ENCODE measurements at places on chromosomes 5 and 9.

DNA sequence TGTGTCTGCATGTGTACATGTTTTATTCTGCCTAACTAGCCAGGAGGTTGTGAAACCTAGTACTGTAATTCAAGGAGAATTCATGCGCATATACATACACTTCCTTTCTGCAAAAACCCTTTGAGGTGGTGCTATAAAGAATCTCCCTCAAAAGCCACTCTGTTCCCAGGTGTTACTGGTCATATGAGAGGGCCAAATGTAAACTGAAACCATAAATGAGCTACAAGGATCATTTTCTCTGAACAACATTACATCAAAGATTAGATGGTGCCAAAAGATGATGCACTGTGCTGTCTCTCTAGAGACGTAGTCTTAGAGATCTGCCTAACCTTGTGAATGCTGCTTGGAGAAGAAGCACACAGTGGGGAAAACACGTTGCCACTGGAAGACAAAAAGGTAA is 15.7 kb downstream of the NREP start:
- no peak for DNase-seq

DNA sequence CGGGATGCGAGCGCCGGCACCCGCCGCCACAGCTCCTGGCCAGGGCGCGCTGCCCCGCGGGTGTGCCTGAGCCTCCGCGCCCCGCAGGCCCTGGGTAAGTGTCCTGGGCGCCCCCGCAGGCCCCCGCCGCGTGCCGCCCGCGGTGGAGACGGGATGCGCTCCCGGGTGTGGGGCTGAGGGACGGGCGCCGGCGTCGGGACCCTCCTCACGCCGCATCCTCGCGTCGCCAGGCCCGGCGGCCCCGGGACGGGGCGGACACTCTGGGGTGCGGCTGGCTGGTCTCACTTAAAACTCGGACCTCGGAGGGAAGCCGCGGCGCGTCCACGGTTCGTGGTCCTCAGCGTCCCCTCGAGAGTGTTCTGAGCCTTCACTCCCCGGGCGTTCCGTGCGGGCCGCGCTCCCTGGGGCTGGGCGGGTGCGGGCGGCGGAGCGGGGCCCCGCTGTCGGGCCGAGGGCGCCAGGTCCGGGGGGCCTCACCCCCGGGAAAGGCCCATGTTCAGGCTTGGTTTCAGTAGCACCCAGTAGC is 275 bp downstream of the AHRR start:
- DNase-seq: no peak

DNA sequence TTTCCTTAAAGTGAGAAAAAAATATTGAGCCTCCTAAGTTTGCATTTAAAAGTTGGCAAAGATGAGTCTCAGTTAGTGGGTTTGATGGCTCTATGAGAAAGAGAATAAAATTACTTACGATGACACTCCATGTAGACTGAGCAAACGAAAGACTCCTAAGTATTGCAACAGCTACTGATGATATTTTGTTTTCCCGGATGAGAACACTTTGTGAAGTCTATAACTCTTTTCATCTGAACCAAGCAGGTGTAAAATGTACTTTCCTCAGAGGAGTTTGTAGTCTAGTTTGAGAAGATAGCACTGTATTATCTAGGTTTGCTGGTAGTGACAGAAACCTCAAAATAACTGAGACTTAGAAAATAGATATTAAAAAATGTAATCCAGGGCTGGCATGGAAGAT is 1.7 kb upstream of the ITK start:
- no peak for DNase-seq

GRCh38 chr5:12467799-12468198 is 563.6 kb upstream of the CTNND2 start:
- DNase-seq: no peak

- DNase-seq: no peak
Observed at GRCh38 chr9:86550401-86550800, 196.2 kb upstream of the TUT7 start.

DNA sequence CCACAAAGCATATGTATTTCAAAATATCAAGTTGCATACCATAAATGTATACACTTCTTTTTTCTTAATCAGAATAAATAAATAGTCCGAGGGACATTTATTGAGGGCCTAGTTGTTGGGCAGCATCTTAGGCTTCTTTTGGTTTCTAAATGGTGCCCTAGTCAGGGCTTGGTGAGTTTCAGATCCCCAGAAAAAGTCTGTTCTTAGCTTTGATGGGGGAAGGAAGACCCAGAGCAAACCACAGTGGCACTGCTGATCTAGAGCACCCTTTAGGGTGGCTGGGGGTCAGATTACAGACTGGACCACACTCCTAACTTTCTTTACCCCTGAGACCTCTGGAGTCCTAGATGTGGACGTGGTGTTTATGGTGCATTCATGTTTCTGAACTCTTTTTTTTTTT is 97.8 kb downstream of the C9orf152 start:
- DNase-seq: no peak

DNA sequence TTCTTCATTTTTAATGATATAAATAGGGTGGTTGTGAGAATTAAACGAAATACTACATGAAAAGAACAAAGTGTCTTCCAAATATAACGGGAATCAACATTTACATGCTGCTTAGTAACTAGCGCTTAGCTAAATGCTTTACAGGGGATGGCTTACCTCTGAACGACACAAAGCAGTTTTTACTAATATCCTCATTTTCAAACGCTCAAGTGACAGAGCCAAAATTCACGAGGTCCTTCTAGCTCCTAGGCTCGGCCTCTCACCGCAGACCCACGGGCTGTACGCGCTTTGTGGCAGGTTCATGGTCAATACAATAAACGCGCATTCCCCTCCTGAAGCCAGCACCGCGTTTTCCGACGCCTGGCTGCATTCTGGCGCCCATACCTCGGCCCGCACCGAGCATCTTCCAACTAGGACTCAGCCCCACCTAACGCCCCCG is 442 bp downstream of the ZNF510 start:
- no peak for DNase-seq

- DNase-seq: no peak
Observed at GRCh38 chr5:135875567-135875966, 20.1 kb downstream of the IL9 start.

DNA sequence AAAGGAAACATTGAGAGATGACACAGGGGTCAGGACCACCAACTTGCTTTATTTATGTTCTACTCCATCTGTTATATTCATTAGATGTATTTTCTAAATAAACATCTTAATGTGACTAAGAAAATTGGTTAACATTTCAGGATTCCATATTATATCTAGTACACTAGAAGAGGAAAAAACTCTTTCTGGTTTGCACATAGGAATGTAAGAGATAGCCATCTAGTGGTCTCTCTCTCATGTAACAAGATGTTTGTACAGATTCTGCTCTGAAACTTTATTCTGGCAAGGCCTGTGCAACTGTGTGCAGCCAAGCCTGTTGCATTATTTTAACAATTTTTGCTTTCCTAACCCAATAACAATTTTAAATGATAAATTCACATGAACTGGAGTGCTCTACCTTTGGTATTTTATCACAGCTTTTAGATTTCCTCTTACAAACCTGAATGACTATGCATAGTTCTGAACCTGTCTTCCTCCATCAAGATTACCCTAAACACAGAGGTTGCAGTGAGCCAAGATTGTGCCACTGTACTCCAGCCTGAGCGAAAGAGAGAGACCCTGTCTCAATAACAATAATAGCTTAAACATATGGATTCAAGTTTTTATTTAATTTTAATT is 148.2 kb downstream of the GIN1 start:
- no peak for DNase-seq

- peak; percentile 15 for DNase-seq
Observed at GRCh38 chr9:109010746-109011145, 2.6 kb downstream of the CTNNAL1 start.

- DNase-seq: no peak
Observed at GRCh38 chr5:167049771-167050567, 1241.5 kb upstream of the WWC1 start.

GRCh38 chr5:175659546-175660253 is 1.8 kb downstream of the HRH2 start:
- DNase-seq: no peak

- DNase-seq: no peak
Observed at GRCh38 chr9:32969270-32969669, 32.2 kb downstream of the APTX start.

DNA sequence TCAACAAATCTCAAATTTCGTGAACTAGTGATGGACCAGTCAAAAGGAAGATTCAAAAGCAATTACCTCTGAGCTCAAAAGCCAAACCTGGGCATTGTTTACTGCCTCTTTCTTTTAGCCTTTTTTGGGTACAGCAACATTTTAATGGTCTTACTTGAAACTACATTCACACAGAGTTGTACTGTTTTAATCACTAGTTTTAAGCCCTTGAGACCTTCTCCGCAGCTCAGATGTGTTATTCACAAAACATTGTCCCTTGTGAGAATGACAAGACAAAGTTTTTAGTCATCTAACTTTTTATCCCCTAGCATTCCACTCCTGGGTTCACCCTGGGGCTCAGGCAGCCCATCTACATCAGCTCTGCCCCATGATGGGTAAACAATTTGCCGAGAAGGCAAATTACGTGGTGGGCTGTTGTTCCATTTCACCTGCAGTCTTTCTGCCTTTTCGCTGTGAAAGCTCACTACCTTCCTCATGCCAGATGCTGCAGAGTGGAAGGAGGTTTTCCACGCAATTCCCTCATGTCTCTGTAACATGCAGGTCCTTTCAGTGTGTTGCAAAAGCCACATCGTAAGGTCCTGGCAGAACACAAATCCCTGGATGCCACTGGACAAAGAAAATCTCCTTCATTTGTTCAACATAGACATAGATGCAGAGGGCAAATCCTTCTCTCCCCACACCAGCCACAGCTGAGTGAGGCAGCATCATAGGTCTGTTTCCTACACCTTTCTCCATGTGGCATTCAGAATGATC is 175.7 kb downstream of the EBF1 start:
- no peak for DNase-seq

GRCh38 chr5:151067632-151068432 is 13.0 kb downstream of the TNIP1 start:
- no peak for DNase-seq

DNA sequence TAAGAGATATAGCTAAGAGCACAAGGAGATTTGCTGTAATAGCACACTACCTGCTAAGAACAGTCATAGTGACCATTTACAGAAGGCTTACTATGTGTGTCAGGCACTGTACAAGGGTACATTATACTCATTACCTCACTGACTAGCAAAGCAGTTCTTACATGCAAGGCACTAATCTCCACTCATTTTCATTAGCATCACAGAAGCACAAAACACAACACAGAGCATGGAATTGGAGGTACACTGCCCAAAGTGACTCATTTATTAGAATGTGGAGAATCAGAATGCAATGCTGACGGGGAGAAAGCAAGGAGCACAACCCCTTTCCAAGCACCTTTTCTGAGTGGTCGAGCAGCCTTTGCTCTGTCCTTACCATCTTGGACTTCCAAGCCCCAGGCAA is 169.7 kb downstream of the ENTREP1 start:
- DNase-seq: no peak

GRCh38 chr5:137641148-137641547 is 94.7 kb downstream of the KLHL3 start:
- no peak for DNase-seq

DNA sequence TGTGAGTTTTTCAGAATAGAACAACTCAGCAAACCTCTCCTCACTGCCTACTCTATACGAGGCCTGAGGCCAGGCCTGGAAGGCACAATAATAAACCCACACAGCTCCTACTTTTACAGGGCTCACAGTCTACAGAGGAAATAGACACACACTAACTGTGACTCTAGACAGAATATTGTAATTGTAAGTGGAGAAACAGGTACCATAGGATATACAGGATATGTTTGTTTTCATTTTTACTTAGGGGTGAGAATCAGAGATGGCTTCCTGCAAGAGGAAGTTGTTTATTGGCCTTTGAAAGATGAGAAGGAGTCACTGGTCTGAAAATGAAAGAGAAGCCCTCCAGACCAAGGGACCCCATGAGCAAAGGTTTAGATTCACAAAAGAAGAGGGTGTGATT is 35.8 kb upstream of the TGFBR1 start:
- DNase-seq: no peak

DNA sequence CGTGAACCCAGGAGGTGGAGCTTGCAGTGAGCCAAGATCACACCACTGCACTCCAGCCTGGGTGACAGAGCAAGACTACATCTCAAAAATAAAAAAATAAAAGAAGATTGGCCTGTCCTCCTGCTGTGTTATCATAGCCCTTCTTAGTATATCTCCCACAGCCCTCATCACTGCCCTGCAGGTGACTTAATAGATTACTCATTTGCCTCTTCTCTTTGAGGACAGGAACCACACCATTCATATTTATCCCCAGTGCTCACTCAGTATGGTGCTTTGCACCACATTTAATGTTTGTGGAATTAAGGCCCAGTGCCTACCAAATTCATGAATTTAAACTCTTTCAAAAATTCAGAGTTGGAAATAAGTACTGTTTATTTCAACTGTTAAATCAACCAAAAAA is 10.3 kb downstream of the IDNK start:
- no peak for DNase-seq

- no peak for DNase-seq
Observed at GRCh38 chr9:88852794-88853193, 138.5 kb upstream of the S1PR3 start.

DNA sequence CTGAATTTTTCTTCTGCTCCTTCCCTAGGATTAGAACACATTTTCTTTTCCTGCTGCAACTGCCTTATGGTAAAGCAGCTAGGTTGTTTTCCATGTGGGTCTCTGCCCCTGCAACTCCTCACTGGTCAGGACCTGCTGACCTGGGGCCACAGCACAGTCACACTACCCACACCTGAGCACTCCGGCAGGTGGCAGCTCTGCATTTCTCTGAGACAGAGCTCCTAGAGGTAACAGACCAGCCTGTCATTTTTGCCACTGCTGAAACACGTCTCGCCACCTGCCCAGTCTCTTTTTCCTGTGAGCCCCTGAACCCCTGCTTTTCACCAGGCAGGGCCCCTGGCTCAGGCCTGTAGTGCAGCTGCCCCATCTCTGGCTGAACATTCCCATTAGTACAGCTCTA is 609.6 kb downstream of the HINT1 start:
- no peak for DNase-seq

DNA sequence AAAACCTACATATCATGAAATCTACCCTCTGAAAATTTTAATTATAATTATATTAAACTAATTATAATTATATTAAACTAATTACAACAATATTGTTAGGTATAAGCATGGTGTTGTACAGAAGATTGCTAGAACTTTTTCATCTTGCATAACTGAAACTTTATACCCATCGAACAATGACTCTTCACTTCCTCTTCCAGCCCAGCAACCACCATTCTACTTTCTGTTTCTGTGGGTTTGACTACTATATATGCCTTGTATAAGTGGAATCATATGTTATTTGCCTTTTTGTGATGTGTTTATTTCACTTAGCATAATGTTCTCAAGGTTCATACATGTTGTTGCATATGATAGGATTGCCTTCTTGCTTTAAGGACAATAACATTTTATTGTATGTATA is 274.2 kb upstream of the CCNH start:
- no peak for DNase-seq

- no peak for DNase-seq
Observed at GRCh38 chr5:107359033-107359915, 311.5 kb downstream of the EFNA5 start.

- DNase-seq: no peak
Observed at GRCh38 chr9:97907632-97908031, 14.7 kb downstream of the TRMO start.
